ENCODE measurements at places on chromosomes 2 and 18.

DNA sequence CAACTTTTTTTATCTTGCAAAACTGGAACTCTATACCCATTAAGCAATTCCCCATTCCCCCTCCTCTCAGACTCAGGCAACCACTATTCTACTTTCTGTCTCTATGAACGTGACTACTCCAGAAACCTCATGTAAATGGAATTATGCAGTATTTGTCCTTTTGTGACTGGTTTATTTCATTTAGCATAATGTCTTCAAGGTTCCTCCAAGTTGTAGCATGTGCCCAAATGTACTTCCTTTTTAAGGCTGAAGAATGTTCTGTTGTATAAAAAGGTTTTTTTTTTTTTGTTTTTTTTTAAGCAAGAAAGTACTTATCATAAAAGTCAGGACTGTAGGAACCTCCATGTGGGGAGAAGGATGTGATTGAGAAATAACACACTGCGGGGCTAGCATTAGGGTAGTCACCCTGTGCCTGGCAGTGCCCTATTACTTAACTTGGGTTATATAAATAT, 262.9 kb upstream of the FBXO11 start:
- DNase-seq = no peak
- H3K4me3 ChIP-seq = no peak overlapping the region
- no peaks in the 10 kb centered on the region for H3K4me1 ChIP-seq
- no peaks in the 10 kb centered on the region for H3K27me3 ChIP-seq
- H3K27ac ChIP-seq = no peak overlapping the region

DNA sequence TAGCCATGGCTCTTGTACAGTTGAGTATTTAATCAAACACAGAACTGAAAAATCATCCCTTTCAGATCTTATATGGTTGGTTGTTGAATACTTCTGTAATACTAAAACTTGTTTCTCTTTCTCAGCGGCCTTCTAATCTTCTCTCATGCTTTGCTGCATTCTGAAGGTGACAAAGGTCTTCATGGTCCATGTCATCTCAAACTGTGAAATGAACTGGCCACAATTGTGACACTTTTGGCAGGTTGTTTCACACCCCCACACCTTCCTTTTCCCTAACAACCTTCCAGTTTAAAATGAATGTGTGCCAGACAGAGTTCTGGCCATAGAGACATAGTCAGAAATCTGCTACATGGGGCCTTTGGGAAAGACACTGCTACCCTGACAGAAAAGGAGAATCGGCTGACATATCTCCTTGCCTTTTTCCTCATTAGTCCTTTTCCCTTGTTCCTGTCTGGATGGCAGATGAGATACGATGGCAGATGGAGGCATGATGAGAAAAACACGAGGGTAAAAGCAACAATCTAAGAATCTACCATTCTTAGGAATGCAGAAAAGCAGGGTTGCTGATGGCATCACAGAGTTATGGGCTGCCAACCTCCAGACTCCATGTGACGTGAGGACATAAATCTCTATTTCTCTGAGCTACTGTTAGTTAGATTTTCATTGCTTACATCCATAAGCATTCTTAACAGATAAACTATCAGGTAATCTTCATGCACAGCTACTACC, 106.5 kb downstream of the PIGN start:
- H3K4me3 ChIP-seq = no peak overlapping the region
- H3K4me1 ChIP-seq = no peaks in the 10 kb centered on the region
- DNase-seq = no peak
- H3K27ac ChIP-seq = no peak overlapping the region
- H3K36me3 ChIP-seq = no peaks in the 10 kb centered on the region
- no peaks in the 10 kb centered on the region for H3K27me3 ChIP-seq

GRCh38 chr2:8303322-8303832, 378.5 kb upstream of the ID2 start:
- no peaks in the 10 kb centered on the region for H3K27me3 ChIP-seq
- H3K4me1 ChIP-seq = peaks cover 71% of the 10 kb centered on the region
- peak overlapping the region; percentile 9 for H3K4me3 ChIP-seq
- H3K27ac ChIP-seq = no peak overlapping the region

DNA sequence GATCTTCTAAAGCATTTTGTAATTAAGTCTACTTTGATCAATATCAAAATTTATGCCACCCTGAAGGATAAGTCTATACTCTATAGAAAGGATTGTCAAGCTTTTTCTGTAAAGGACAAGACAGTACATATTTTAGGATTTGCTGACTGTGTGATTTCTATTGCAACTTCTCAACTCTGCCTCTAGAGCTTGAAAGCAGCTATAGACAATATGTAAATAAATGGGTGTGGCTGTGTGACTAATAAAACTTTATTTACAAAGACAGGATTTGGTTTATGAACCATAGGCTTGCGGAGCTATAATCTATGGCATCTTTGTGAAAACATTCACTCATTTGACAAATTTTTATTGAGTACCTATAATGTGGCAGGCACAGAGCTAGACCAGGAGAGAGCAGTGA, 18.4 kb downstream of the UPP2 start:
- no peak overlapping the region for H3K27ac ChIP-seq
- no peaks in the 10 kb centered on the region for H3K27me3 ChIP-seq
- DNase-seq = no peak
- H3K4me1 ChIP-seq = no peaks in the 10 kb centered on the region
- H3K4me3 ChIP-seq = no peak overlapping the region
- H3K36me3 ChIP-seq = no peaks in the 10 kb centered on the region

DNA sequence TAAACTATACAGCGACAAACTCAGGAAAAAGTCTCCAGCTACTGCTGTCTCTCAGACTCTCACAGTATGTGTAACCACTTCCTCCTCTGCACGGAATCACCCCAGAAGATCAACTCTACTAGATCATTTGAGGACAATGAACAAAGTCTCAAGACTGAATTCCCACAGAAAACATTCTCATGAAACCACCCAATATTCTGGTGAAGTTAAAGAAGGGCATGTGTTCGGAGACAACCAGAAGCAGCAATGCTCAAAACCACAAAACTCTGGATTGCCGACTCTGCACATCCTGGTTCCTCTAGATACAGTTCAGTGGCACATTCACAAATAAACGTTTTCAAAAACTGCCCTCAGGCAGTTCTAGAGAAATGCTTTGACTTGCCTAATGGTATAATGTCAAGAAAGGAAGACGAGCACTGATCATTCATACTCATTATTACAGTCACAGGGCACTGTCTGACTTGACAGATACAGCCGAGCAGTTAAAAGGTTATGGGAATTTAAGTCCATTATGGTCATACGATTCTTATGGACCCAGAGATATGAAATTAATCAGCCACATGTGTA, 91.9 kb upstream of the STK17B start:
- peaks cover 48% of the 10 kb centered on the region for H3K4me1 ChIP-seq
- H3K27ac ChIP-seq = peak overlapping the region; percentile 85
- peak; percentile 19 for DNase-seq
- H3K36me3 ChIP-seq = no peaks in the 10 kb centered on the region

DNA sequence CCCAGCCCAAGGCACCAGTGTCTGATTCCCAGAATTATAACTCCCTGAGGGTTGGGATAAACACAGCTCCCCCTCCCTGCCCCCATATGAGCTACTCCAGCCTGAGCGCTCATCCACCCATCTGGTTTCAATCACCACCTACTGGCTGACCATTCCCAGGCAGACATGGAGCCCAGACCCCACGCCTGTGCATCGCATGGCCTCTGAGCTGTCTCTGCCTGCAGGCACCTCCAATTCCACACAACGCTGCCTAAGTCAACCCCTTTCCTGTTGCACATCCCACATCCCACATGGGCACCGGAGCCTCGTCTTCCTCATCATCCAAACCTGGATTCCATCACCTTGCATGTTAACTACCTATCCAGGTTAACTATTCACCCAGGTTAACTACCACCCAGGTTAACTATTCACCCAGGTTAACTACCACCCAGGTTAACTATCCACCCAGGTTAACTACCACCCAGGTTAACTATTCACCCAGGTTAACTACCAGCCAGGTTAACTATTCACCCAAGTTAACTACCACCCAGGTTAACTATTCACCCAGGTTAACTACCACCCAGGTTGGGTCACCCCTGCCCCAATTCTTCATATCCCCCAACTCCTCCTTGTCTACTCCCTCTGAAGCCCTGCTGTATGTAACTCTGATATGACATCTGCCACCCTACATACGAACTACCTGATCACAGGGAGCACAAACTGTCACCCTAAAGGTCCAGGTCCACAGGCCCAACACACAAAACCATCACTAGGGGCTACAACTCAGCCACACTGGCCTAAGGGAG, 47.8 kb downstream of the TEX51 start:
- DNase-seq = no peak
- H3K27me3 ChIP-seq = peaks cover 21% of the 10 kb centered on the region
- no peak overlapping the region for H3K4me3 ChIP-seq
- H3K4me1 ChIP-seq = no peaks in the 10 kb centered on the region
- no peak overlapping the region for H3K27ac ChIP-seq
- H3K36me3 ChIP-seq = no peaks in the 10 kb centered on the region

GRCh38 chr2:207938886-207939285, 86.4 kb downstream of the PLEKHM3 start:
- H3K27me3 ChIP-seq = no peaks in the 10 kb centered on the region
- H3K4me3 ChIP-seq = no peak overlapping the region
- no peak for DNase-seq
- peaks cover 4% of the 10 kb centered on the region for H3K36me3 ChIP-seq
- H3K4me1 ChIP-seq = no peaks in the 10 kb centered on the region

DNA sequence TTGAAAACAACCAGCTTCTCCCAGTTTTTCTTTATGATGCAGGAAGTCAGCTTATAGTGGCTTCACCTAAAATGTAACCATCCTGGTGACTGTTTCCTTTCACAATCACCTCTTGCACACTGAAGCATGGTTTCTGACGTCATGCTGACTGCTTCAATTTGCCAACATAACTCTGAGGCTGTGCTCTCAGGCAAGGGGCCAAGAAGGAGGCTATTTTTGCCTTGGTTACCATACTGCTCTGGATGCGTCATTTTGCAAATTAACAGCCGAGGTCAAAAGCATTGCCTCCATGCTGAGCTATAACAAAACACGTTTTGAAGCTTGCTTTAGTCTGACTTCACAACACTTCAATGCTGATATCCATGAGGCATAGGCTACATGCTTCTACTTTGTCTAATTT, 397.8 kb downstream of the METTL4 start:
- no peak overlapping the region for H3K4me3 ChIP-seq
- no peak overlapping the region for H3K27ac ChIP-seq
- H3K27me3 ChIP-seq = no peaks in the 10 kb centered on the region
- no peak for DNase-seq

- no peaks in the 10 kb centered on the region for H3K27me3 ChIP-seq
- H3K4me1 ChIP-seq = no peaks in the 10 kb centered on the region
- no peaks in the 10 kb centered on the region for H3K36me3 ChIP-seq
- DNase-seq = no peak
- no peak overlapping the region for H3K27ac ChIP-seq
Observed at GRCh38 chr2:152028182-152028862, 70.5 kb downstream of the CACNB4 start.

- H3K36me3 ChIP-seq = no peaks in the 10 kb centered on the region
- DNase-seq = no peak
- H3K27ac ChIP-seq = no peak overlapping the region
- no peaks in the 10 kb centered on the region for H3K27me3 ChIP-seq
- no peak overlapping the region for H3K4me3 ChIP-seq
Observed at GRCh38 chr18:9081940-9082339, 20.6 kb upstream of the NDUFV2 start.

DNA sequence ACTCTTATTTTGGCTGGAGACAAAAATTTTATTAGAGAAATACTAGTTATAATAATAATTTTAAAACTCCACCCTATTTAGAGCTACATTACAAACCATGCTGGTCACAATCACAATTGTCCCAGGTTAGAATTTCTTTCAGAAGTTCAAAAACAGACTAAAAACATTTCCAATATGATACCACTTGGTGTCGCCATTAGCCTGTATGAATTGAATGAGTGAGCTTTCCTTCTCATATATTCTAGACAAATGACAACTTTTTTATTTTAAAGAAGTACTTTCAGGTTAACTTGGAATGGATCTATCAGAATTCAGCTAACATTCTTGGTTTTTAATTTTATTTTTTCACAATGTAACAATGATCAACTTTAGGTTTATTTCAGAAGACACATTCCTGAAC, 48.0 kb downstream of the SERPINB8 start:
- no peaks in the 10 kb centered on the region for H3K4me1 ChIP-seq
- no peak overlapping the region for H3K4me3 ChIP-seq

GRCh38 chr18:11851806-11852337, 659 bp downstream of the CHMP1B start:
- no peaks in the 10 kb centered on the region for H3K27me3 ChIP-seq
- peak overlapping the region; percentile 85 for H3K27ac ChIP-seq
- peaks cover 7% of the 10 kb centered on the region for H3K36me3 ChIP-seq
- peak overlapping the region; percentile 64 for H3K4me3 ChIP-seq
- H3K4me1 ChIP-seq = peaks cover 27% of the 10 kb centered on the region

DNA sequence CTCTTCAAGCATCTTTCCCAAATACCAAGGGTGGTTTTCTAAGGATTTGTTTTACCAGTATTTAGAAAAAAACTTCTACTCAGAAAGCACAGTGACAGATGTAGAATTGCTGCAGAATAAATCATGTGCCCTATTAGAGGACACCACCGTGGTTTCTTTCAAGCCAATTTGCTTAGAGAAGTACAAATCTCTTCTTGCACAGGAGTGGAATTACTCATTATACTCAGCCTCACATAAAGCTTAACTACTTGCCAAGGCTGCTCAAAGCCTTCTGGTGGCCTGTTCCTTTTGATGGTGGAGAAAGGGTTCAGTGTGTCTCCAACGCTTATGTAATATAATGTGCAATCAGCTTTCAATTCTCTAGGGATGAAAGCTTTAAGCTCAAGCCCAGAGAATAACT, 66.5 kb upstream of the CTNNA2 start:
- DNase-seq = no peak
- no peaks in the 10 kb centered on the region for H3K36me3 ChIP-seq
- H3K4me1 ChIP-seq = no peaks in the 10 kb centered on the region

- H3K36me3 ChIP-seq = no peaks in the 10 kb centered on the region
- no peaks in the 10 kb centered on the region for H3K27me3 ChIP-seq
- no peak overlapping the region for H3K27ac ChIP-seq
- DNase-seq = no peak
Observed at GRCh38 chr2:158103411-158104012, 1.8 kb downstream of the UPP2 start.

GRCh38 chr2:156331572-156332283, 793 bp downstream of the NR4A2 start:
- peaks cover 16% of the 10 kb centered on the region for H3K27me3 ChIP-seq
- peak overlapping the region; percentile 76 for H3K4me3 ChIP-seq
- peaks cover 47% of the 10 kb centered on the region for H3K4me1 ChIP-seq
- H3K36me3 ChIP-seq = no peaks in the 10 kb centered on the region
- peak overlapping the region; percentile 82 for H3K27ac ChIP-seq

GRCh38 chr2:99348173-99348572, 11.0 kb downstream of the EIF5B start:
- no peaks in the 10 kb centered on the region for H3K36me3 ChIP-seq
- no peak overlapping the region for H3K27ac ChIP-seq
- no peak overlapping the region for H3K4me3 ChIP-seq
- peaks cover 6% of the 10 kb centered on the region for H3K4me1 ChIP-seq
- DNase-seq = no peak

GRCh38 chr2:218003281-218003944, 618 bp upstream of the TNS1 start:
- no peaks in the 10 kb centered on the region for H3K4me1 ChIP-seq
- no peaks in the 10 kb centered on the region for H3K36me3 ChIP-seq
- H3K27ac ChIP-seq = no peak overlapping the region
- H3K27me3 ChIP-seq = no peaks in the 10 kb centered on the region

GRCh38 chr2:105721991-105722511, 22.7 kb upstream of the NCK2 start:
- no peak overlapping the region for H3K4me3 ChIP-seq
- no peaks in the 10 kb centered on the region for H3K4me1 ChIP-seq
- no peak overlapping the region for H3K27ac ChIP-seq
- no peak for DNase-seq

GRCh38 chr2:71995067-71995665, 152.5 kb downstream of the CYP26B1 start:
- H3K36me3 ChIP-seq = no peaks in the 10 kb centered on the region
- no peak overlapping the region for H3K4me3 ChIP-seq
- no peaks in the 10 kb centered on the region for H3K4me1 ChIP-seq

Data from CD4-positive, alpha-beta T cell (primary cell).